NCI-H1092 (cell line): ENCODE measurements at places on chromosomes 4 and X.

- no peak for DNase-seq
Measured at GRCh38 chrX:154006947-154007346, 12.8 kb downstream of the IRAK1 start.

- DNase-seq, result no peak
Measured at GRCh38 chrX:24760363-24761000, 66.8 kb downstream of the POLA1 start.

DNA sequence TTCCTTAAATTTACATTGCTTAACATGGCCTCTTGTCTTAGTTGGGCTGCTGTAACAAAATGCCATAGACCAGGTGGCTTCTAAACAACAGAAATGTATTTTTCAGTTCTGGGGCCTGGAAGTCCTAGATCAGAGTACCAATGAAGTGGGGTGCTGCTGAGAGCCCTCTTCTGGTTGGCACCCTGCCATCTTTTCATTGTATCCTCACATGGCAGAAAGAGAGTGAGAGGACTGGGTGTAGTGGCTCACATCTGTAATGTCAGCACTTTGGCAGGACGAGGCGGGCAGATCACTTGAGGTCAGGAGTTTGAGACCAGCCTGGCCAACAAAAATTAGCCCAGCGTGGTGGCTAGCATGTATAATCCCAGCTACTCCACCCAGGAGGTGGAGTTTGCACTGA is 12.0 kb upstream of the KLB start:
- DNase-seq, result no peak

GRCh38 chr4:109296527-109296926 is 5.9 kb downstream of the COL25A1 start:
- no peak for DNase-seq

GRCh38 chr4:86664959-86665358 is 70.8 kb downstream of the PTPN13 start:
- DNase-seq, result no peak

- no peak for DNase-seq
Measured at GRCh38 chr4:46185766-46186165, 61.9 kb upstream of the GABRG1 start.

DNA sequence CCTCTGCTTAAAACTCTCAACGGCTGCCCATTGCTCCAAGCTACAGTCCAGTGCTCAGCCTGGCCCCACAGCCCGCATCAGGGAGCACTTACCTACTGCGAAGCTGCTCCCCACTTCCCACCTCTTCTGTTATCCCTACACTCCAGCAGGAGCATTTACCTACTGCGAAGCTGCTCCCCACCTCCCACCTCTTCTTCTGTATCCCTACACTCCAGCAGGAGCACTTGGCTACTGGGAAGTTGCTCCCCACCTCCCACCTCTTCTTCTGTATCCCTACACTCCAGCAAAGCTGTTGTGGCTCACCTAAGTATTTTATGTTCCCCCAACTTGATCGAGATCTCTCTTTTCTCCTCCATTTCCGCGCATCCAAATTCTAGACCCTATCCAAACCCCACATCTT is 563.3 kb upstream of the ZFP42 start:
- no peak for DNase-seq

DNA sequence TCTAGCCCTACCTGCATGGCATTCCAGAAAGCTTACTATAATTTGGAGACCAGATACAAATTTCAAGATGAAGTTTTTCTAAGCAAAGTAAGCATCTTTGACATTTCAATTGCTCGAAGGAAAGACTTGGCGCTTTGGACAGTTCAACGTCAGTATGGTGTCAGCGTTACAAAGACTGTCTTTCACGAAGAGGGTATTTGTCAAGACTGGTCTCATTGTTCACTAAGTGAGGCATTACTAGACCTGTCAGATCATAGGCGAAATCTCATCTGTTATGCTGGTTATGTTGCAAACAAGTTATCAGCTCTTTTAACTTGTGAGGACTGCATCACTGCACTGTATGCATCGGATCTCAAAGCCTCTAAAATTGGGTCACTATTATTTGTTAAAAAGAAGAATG is 17.6 kb downstream of the THAP9 start:
- DNase-seq, result no peak

GRCh38 chrX:132023896-132024386 is 839 bp downstream of the STK26 start:
- no peak for DNase-seq

DNA sequence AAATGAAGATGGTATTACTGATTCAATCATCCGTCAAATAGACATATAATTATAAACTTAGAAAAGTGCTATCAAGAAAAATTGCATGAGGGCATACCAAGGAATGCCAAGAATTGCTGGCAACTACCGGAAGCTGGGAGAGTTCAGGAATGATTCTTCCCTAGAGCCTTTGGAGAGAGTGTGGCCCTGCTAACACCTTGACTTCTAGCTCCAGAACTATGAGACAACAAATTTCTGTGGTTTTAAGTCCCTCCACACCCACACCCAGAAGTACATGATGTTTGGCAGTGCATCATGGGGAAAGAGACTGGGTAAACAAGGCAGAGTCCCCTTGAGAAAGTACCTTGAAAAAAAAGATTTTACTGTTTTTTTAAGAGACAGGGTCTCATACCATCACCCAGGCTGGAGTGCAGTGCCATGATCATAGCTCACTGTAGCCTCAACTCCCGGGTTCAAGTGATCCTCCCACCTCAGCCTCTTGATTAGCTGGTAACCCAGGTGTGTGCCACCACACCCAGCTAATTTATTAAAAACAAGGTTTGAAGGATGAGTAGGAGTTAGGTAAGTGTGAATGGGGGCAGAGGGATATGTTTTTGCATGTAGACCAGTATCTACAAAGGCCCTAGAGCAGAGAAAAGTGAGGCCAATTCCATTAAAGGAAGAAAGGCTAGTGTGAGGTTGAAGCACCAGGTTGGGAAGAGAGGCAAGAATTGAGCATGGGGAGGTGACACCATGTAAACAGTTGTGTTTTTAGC is 53.1 kb downstream of the GSX2 start:
- DNase-seq, result no peak

GRCh38 chr4:83890816-83891215 is 354.9 kb downstream of the GPAT3 start:
- DNase-seq, result no peak

DNA sequence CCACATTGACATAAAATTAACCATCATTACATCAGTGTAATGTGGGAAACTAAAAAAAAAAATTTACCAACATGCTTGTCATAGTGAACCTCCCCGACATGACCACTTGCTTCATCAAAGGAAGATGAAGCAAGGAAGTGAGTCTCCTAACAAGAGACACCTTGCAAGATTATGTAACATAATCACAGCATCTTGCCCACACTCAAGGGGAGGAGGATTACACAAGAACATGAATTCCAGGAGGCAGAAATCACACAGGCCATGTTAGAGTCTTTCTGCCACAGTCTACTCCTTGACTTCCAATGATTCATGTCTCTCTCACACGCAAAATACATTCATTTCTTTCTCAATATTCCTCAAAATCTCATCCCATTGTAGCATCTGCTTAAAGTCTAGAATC is 93.3 kb downstream of the AKAP4 start:
- no peak for DNase-seq

DNA sequence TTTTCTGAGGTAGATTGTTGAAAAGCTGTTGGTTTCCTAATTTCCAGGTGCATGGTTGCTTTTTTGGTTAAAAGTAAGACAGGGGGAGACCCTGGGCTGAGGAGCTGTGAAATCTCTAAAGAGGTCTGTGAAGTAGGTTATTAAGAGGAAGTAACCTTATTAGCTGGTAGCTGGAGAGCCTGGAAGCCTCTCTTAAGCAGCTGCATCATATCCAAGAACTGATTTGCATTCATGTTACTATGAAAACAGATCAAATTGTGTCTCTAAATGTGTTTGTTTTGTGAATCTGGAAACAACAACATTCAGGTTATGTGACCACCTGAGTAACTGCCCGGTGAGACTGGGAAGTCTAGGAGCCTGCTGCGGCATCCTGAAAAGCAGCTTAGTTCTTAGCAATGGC is 54.1 kb downstream of the ARHGAP10 start:
- DNase-seq, result no peak

DNA sequence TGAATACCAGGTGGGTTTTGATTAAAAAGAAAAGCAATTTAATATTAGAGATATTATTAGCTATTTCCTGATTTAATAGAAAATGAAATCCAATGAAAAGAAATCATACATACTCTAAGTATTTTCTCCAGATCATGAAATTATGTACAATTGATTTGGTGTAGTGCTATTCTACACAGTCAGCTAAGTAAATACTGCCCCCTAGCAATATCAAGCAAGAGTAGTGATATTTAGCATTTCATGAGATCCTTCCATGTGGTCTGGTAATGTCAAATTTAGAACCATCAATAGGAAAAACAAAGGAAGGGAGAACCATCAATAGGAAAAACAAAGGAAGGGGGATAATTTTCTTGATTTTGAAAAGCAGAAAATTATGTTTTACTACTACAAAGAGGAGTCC is 114.6 kb downstream of the TBCK start:
- no peak for DNase-seq

- DNase-seq, result no peak
Measured at GRCh38 chrX:153547195-153547594, 29.8 kb downstream of the ATP2B3 start.
